ENCODE measurements at places on chromosomes 3 and 15. TPM values are rescaled to one million over a fixed set of nuclear protein-coding genes. Genes with fewer than 3 reads are reported as not detected.

- DNase-seq: no peak
Observed at GRCh38 chr15:58594898-58595297, 154.6 kb downstream of the ADAM10 start.

DNA sequence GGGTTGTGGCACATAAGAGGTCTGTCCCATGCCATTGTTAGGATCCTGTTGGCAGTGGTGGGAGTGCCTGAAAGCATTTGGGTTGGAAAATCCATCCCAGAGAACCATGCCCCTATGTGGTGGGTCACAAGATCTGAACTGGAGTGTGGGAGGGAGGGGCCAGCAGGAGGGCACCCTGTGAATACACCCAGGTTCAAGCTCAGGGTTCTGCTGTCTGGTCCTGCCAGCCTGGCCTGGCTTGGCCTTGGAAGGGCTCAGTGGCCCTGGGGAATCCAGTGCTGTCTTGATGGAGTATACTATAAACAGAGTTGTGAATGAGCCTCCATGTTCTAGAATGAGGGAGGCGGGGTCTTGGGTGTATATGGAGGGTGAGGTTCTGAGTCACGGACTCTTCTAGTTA, 11.8 kb downstream of the ANKDD1A start:
- no peak for DNase-seq

Gene DGKG
- polyA plus RNA-seq: 0.95 TPM

DNA sequence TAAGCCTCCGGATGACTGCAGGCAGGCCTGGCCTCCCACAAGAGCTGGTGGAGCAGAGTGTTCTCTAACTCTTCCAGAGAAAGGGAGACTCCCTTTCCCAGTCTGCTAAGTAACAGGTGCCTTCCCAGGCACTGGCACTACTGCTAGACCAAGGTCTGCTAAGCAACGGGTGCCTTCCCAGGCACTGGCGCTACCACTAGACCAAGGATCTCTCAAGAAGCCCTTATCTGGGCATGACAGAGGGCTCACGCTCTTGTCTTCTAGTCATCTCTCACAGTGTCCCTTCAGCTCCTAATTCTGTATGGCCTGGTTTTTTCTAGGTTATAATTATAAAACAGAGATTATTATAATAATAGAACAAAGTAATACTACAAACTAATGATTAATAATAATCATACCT, 27.8 kb downstream of the MYL3 start:
- no peak for DNase-seq

DNA sequence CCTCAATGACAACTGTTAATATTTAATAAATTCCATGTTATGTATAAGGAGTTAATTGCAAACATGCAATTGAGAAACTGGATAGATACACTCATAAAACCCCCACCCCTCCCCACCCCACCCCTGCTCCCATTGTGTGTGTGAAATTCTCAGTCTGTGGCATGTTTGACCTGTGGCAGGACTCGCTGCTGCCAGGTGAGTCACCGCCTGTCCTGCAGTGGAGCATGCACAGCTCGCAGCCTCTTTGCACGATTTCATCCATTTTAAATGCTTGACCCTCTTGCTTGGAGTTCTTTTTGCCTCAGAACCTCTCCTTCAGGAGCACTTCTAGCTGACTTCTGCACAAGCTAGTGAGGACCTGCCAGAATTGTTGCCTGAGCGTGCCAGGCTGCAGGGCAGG, 5.3 kb upstream of the APEH start:
- DNase-seq: no peak

Gene TMOD2
- 4.4 TPM for polyA plus RNA-seq

Gene DPPA2
- 1.3 TPM for polyA plus RNA-seq

DNA sequence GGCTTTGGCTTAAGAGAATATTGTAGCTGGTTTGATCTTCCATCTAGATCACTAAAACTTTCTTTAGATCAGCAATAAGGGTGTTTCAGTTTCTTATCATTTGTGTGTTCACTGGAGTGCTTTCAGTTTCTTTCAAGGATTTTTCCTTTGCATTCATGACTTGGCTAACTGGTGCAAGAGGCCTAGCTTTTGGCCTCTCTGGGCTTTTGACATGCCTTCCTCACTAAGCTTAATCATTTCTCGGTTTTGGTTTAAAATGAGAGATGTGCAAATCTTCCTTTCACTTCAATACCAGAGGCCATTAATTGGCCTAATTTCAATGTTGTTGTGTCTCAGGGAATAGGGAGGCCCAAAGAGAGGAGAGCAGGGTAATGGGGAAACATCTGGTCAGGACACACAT, 30.3 kb upstream of the CCNB2 start:
- no peak for DNase-seq

Gene EXOG
- polyA plus RNA-seq: 9.4 TPM

GRCh38 chr3:179956416-179956830, 80.3 kb downstream of the PEX5L start:
- no peak for DNase-seq

DNA sequence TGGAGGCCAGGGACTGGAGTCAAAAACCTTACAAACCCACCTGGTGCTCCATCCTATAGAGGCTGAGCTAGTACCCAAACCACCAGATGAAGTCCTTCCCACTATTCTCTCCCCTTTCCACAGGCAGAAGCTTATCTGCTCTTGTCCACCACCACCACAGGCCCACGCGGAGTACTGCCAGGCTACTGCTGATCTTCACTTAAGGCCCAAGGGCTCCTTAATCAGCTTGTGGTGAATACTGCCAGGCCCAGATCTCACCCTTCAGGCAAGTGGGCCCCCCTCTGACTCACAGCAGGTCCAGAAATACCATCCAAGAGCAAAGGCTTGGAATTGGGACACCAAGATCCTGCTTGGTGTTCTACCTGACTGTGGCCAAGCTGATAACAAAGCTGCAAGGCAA, 598.1 kb upstream of the CBLB start:
- no peak for DNase-seq

Gene ALAS1
- 47.1 TPM for polyA plus RNA-seq

GRCh38 chr3:33144433-33144832, 30.6 kb downstream of the CRTAP start:
- DNase-seq: no peak

DNA sequence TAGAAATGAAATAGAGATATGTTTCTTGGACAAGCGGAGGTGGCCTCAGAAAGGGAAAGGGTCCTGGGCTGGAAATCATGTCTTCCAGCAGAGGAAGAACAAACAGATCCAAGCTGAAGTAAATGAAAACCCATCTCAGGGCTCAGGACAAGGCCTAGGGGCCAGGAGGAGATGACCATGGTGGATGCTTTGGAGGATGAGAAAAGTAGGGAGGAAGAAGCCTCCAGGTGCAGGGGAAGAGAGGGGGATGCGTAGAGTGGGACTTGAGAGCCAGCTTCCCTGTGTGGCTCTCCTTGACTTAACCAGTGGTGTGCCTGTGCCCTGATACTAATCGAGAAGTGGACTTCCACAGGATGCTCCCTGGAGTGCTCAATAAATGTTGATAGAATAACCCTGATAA, 203.2 kb downstream of the FAM43A start:
- DNase-seq: no peak

Gene PRRT3
- 5.8 TPM for polyA plus RNA-seq

- DNase-seq: peak; percentile 83
Observed at GRCh38 chr3:158672215-158673176, at the start of gene LXN. Gene LXN, minus strand, starts transcription at chr3:158672648. Its CDS starts 170 bp downstream, at chr3:158672478.

GRCh38 chr3:196920733-196921132, 21.6 kb downstream of the NCBP2 start:
- no peak for DNase-seq

DNA sequence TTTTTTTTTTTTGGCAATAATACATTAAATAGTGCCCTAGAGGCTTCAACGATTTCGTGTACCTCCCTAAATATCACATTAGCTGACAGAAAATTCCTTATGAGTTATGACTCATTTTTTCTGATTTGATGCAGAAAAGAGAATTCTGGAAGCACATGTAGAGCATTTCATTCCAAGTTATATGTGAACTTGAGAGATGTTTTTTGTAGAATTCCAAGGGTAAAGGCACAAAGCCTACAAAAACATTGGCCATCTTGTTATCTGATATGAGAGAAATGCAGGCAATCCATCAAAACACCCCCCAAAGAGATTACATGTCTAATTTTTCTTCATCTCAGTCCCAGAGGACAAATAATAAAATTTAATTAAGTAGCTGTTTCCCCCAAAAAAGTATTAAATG, 6.7 kb upstream of the PFN2 start:
- peak; percentile 77 for DNase-seq

Gene PLA2G4E
- polyA plus RNA-seq: 0.04 TPM

DNA sequence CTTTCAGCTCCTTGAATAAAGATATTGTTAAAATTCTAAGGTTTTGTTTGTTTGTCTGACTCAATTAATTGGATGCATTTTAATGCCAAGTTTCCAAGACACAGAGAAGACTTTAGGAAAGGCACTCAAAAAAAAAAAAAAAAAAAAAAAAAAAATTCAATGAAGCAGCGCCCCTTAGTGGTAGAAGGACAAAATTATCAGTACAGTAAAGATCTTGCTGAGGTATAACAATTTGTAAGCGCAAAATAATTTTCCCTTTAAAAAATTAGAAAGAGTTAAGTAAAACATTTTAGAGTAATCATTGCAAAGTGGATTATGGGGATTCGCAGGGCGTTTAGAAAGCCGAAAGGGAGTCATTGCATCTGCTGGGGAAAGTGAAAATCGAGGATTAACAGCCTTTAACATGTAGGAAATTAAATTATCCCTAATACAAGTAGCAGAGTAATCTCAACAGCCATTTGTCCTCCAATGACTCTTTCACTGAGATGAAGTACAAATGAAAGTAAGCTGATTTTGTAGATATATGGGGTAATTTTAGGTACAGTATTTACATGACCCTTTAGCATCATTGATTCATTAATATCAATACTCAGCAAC, 5.8 kb upstream of the DIS3L start:
- DNase-seq: no peak

DNA sequence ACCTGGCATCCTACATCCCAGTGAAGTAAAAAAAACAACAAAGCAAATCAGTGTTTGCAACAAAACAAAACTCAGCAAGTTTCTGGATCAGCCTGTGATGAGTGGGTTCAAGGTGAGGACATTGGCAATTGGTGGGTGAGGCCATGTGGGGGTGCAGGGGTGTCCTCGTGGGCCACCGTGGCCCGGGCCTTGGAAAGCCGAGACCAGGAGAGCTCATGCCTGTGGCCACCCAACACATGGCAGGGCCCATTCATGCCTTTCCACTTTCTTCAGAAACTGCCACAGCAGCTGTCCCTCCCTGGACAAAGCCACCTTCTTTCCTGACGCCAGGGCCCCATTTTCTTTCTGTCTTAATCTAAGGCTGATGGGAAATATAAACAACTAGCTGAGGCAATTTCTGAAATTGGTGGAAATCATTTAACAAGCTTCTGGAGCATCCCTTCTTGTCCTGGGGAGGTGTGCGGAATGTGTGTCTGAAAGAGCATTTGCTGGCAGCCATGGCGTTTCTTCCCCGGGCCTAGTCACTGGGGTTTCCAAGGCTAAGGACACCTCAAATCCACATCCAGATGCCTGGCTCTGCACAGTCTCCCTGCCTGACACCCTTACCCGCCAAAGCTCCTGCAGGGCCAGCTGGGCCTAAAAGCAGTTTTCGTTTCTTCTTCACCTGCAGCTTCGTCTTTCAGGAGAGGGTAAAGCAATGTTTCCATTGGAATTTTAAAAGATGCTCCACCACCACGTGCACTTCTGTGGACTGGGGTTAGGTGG, 34.1 kb upstream of the SFMBT1 start:
- no peak for DNase-seq

Gene SATB1
- 37.6 TPM for polyA plus RNA-seq

- DNase-seq: no peak
Observed at GRCh38 chr3:186798239-186798874, 7.9 kb downstream of the RFC4 start.

DNA sequence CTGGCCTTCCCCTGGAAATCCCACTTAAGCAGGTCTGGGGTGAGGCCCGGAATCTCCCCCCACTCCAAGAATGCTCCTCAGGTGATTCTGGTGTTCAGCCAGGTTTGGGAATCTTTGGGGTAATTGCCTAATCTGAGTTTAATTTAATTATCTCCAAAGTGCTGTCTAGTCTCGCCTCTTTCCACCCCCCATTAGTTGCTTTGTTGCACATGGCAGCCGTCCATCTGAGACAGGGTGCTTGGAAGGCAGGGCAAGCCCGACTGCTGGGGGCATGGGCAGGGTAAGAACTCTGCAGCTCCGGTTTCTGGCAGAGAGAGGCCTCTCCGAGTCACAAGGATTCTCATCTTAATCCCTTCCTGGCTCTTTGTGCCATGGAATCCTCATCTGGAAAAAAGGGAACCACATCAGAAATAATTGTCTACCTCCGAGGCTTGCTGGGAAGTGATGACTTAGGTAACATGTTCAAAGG, 15.0 kb downstream of the IL17RD start:
- DNase-seq: no peak

DNA sequence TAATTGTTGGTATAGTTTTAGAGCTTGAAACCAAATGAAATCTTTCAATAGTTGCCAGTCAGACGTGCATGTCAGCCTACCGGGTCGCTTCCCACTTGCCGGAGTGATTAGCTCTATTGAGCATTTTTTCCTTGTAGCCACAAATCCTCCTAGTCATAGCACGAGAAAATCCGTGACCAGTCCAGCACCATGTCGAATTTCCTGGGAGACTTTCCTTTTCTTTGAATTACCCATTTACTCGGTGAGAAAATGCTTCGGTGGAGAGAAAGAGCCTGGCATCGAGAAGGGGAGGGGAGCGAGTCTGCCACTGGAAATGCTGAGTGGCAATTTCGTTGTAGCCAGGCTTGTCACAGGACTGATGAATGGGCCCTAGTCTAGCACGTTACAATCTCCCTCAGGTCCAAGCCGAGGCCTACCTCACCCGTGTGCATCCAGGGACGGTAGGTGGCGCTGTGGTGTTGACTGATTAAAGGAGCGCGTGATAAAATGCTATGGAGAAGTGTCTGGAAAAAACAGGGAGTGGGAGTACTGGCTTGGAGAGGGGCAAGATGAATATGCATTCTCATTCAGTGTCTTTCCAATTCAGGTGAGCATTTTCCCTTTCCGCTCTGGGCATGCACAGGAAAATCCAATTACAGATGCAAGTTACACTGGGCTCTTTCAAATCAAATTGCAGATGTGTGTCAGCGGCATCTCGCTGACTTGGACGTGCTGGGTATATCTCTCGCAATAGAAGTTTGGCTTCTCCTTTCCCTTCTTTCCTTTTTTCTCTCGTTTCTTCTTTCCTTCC, 238.8 kb downstream of the EDEM1 start:
- peak; percentile 91 for DNase-seq

GRCh38 chr3:138937690-138938055, 9.3 kb downstream of the FOXL2 start:
- no peak for DNase-seq

Gene POPDC2
- 10.2 TPM for polyA plus RNA-seq

DNA sequence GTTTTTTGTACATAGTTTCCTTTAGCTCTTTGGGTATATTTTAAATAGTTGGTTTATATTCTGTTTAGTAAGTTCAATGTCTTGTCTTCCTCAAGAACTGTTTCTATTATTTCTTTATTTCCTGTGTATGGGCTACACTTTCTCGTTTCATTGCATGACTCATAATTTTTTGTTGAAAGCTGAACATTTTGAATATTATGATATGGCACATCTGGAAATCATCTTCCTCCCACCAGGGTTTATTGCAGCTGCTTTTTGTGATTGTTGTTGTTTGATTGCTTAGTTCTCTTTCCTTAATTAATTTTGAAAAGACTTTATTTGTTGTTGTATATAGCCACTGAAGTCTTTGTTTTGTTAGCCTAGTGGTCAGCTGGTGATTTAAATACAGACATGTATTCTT, 43.8 kb downstream of the LSM3 start:
- no peak for DNase-seq

Gene TMCO5A
- polyA plus RNA-seq: not detected

- no peak for DNase-seq
Observed at GRCh38 chr3:124837730-124838186, 49.4 kb downstream of the ITGB5 start.

- peak; percentile 62 for DNase-seq
Observed at GRCh38 chr3:193310914-193311723, 67.4 kb downstream of the ATP13A5 start.
